ENCODE measurements at places on chromosomes 1 and 21. TPM values are rescaled to one million over a fixed set of nuclear protein-coding genes. Genes with fewer than 3 reads are reported as not detected.

KISS1 gene
- 24.7 TPM for total RNA-seq

FCN3 gene
- not detected for total RNA-seq

VASH2 gene
- total RNA-seq = 0.63 TPM

HSD3B1 gene
- 0.07 TPM for total RNA-seq

TRIM63 gene
- total RNA-seq = not detected

PAQR6 gene
- 1.5 TPM for total RNA-seq

LRRC53 gene
- not detected for total RNA-seq

B3GALT5 gene
- total RNA-seq = 7.8 TPM

FOXD2 gene
- not detected for total RNA-seq

AMPD1 gene
- total RNA-seq = not detected

SPATA46 gene
- not detected for total RNA-seq

SLC45A1 gene
- 0.22 TPM for total RNA-seq

GSTM1 gene
- total RNA-seq = not detected

TRIM67 gene
- not detected for total RNA-seq

WDR64 gene
- total RNA-seq = not detected

SFN gene
- total RNA-seq = 213 TPM

MMEL1 gene
- total RNA-seq = not detected

FAM163A gene
- not detected for total RNA-seq

DCDC2B gene
- total RNA-seq = not detected
